Hair follicle dermal papilla cell (primary cell): ENCODE measurements at places on chromosomes 7 and 10. TPM values are rescaled to one million over a fixed set of nuclear protein-coding genes. Genes with fewer than 3 reads are reported as not detected.

The URGCP gene
- total RNA-seq: 37.2 and 42.8 TPM in 2 replicates

The AKR1C3 gene
- total RNA-seq: 41.5 and 84.8 TPM in 2 replicates

The MET gene
- 21.4 and 33.5 TPM in 2 replicates for total RNA-seq

The HMX3 gene
- total RNA-seq: not detected in 2 replicates

The TWNK gene
- total RNA-seq: 3.0 and 5.2 TPM in 2 replicates

The PDE6C gene
- total RNA-seq: not detected in 2 replicates
